ENCODE measurements at places on chromosomes 11 and 22.

- no peak for DNase-seq
Measured at GRCh38 chr11:71065841-71066240, 186.5 kb downstream of the SHANK2 start.

DNA sequence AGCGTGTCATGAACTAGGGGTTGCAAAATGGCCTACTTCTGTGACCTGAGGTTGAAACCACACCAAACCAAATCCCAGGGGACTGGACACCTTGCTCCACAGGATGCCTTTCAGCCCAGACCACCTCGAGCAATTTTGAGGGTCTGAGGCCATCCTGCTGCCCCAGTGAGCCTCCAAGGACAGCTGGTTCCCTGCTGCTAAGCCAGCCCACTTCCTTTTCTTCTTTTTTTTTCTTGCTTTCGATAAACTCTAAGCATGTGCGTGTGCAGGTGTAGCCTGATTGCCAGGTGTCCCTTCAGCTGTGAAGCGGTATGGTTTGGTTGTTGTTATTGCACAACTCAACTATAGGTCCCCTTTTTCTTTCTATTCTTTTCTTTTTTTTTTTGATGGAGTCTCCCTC is 2.7 kb downstream of the CRYBB1 start:
- DNase-seq, result no peak

DNA sequence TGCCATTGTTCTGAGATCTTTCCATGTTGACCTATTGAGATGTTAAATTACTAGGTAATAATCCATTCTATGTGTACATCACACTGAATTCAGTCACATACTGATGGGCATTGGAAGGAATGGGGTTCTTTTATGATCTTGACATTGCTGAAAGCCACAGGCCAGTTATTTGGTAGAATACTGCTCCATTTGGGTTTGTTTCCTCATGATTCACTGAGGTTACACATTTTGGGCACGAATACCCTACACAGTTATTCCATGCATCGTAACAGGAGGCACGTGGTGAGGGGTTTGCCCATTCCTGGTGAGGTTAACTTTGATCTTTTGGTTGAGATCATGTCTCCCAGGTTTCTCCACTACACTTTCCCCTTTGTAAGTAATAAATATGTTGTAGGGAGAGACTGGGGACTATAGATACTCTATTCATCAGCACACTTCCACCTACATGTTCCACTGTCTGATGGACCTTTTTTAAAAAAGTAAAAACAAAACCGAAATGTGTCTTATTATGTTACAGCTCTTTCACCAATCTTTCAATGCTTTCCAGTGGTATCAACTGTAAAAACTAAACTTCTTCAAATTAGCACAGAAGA is 12.0 kb upstream of the FOLR1 start:
- no peak for DNase-seq

DNA sequence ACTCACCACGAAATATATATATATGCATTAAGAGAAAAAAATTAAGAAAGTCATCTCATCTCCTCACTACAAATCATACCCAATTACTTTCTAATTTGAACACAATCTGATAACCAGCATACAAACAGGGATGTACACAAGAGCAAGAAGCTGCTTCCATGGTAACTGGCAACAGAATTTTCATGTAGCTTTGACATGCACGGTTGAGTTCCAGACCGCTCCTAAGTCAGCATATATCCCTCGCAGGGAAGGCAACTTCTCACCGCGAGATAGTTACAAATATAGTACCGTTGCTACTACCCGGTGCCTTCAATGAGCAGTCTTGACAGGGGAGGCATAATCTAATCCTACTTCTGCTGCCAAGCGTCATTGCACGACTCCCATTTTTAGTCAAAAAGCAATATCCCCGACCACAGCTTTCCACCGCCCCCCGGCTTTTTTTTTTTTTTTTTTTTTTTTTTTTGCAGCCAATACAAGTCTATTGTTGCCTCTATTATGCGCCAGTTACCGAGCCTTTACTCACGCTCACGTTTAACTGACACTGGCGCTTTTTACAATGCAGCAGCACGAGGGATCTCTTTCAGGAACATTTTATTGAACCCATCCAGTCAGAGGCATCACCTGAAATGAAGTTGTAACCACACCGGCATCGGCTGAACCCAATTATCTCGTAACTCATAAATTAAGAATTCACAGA is 2.2 kb downstream of the CADM1 start:
- DNase-seq, result no peak

DNA sequence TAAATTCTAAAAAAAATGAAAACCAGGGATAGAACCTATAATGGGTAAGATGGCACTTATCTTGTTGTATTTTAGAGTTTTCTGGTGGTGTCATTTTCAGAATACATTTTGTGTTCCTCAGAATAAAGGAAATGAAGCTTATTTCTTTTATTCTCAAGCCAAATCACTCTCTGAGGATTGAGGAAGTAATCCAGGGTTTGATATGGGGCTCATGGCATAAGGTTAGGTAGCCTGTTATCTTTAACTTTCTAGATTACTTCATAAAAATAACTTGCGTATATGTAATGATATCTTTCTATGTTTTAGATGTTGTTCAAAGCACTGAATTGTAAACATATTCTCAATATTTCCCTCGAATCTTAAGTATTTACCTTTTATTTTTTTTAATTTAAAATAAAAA is 33.5 kb downstream of the PDE3B start:
- DNase-seq, result no peak

GRCh38 chr22:35155403-35156025 is 89.6 kb downstream of the ISX start:
- DNase-seq, result no peak

DNA sequence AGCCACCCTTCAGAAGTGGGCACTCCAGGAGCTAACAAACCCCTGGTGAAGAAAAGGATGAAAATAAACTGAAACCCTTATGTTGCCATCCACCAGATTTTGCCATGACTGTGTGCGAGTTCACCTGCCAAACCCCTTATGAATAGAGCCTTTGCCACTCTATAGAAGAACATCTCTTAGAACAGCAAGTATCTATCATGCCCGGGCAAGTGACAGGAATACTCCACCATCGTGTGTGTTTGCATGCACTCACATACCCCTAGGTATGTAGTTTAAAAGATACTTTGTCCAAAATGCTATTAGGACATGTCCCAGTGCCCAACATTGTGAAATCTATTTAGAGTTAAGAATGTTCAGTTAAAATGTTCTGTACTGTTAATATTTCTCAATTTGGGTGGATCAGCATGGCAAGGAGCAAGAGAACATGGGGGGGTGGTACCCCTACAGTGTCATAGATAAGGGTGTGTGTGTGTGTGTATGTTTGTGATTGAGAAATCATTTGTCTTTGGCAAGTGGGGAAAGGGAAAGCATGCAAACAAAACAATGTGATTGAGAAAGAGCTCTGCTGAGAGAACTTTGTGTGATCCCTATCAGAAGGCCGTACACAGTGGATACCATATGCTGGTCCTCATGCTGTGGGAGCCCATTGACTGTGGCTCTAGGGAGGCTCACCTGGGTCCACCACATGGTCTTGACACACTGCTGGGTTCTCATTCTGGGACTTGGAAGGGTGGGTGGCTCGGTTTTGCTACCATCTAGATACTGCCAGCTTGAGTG is 94.9 kb downstream of the ZBTB16 start:
- no peak for DNase-seq

DNA sequence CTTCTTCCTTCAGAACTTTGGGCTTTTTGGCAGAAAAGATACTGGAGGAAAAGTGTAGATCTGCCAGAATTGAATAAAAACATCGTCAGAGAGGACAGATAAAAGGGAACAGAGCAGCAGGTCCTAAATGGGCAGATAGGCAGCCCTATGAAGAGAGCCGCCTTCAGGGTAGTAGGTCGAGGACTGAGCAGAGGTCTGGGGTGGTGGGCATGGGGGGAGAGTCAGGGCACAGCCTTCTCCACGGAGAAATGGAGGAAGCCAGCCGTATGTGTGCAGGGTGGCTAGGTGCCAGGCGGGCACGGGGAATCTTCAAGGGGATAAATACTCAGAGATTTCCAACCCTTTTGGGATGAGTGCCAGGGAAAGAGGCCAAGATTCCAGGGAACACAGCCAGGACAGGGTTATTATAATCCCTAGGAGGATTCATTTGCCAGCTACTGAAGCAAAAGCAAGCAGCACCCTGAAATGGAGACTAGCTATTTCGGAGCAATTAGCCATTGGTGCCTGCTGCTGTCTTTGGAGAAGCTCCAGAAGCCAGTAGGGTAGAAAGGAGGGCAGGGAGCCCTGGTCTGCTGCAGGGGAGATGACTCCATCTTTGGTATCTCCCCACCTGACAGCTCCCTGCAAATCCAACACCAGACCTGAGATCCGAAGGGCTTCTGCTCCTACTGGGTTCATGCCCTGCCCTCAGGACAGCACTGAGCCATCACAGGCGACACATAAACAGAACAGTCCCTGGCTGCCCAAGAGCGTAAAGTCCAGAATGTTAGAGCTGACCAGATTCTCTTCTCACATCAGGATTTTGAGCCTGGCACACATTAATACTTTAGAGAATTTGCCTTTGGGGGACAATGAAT is 174.5 kb upstream of the NTM start:
- no peak for DNase-seq
